IPS DF 6.9 (cell line): ENCODE measurements at places on chromosomes 2 and 18.

- DNase-seq, result no peak
These were observed 1225.8 kb downstream of the SUCLG1 start for GRCh38 chr2:83233326-83233725.

DNA sequence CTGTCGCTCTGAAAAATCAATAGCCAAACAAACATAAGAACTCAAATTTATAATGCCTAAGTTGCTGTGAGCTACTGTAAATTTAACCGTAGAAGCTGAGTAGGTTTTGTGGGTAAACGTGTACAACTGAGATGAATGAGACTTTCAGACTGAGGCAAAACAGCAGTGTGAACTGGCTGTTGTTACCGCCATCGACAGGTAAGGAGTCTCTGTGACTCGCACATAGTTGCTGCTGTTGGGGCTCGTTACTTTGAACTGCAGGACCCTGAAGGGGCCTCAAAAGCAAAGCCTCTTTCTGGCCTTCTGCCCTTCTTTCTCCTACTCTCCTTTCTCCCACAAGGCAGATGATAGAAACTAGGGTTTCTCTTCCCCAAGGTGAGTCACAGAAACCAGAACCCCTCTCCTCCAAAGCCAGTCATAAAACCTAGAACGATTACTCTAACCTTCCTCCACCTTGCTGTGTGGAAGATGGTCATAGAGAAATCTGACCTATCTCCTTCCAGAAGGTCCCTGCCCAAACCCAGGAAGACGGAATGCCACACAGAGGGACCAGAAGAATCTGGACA is 101.2 kb downstream of the DLGAP1 start:
- DNase-seq, result no peak

DNA sequence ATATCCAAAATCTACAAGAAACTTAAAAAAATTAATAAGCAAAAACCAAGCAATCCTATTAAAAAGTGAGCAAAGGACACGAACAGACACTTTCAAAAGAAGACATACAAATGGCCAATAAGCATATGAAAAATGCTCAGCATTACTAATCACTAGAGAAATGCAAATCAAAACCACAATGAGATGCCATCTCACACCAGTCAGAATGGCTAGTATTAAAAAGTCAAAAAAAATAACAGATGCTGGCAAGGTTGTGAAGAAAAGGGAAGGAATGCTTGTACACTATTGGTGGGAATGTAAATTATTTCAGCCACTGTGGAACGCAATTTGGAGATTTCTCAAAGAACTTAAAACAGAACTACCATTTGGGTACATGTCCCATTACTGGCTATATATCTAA is 128.8 kb upstream of the SESTD1 start:
- no peak for DNase-seq

- no peak for DNase-seq
These were observed 533.0 kb downstream of the PLCL1 start for GRCh38 chr2:198337368-198337767.

GRCh38 chr2:181977661-181978350 is 7.8 kb upstream of the PPP1R1C start:
- no peak for DNase-seq

DNA sequence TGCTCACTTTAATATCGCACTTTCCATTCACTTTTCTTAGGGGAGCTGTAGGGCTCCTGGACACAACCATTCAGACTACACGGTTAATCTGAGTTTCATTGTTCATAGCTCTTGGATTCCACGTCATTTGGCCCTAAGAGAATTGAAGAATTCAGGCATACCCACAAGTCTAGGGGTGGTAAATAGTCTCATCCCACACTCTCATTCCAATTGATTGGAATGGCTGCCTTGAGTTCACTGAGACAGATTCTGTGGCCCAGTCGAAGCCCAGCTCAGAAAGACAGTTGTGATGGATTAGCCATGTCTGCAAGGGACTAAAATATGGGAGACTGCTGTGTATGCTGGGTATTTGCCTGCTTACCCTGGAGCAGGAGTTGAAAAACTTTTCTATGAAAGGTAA is 124.6 kb downstream of the TFCP2L1 start:
- no peak for DNase-seq

- no peak for DNase-seq
These were observed 444.9 kb upstream of the MAP2 start for GRCh38 chr2:208978946-208979345.

- no peak for DNase-seq
These were observed 356.6 kb upstream of the CELF4 start for GRCh38 chr18:37922162-37922561.

DNA sequence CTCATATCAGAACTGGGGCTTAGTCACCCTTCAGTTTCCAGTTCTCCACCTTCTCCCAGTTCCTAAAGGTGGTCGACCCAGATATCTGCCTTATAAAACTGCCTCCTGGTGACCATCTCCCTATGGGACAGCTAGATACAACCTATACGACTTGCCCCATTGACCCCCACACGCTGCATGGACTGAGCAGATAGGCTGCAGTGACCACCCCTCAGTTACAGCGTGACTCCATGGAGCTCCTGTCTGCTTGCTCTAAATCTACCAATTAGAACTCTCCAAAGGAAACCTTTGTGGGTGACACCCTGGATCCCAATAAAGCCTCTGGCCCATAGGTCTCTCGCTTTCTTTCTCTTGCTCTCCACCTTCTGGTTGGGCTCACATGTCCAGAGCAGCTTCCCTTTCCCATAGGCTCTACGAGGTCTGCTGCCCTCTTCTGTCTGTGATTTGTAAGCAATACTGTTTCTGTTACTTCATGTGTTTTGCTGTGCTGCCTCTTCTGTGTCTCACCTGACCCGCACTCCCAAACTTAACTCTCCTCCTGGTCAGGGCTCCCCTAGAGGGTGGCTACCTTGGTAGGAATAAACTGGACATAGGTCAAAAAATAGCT is 971.3 kb upstream of the FAM98A start:
- peak; percentile 35 for DNase-seq

GRCh38 chr18:45596036-45596435 is 19.2 kb upstream of the SLC14A2 start:
- no peak for DNase-seq

DNA sequence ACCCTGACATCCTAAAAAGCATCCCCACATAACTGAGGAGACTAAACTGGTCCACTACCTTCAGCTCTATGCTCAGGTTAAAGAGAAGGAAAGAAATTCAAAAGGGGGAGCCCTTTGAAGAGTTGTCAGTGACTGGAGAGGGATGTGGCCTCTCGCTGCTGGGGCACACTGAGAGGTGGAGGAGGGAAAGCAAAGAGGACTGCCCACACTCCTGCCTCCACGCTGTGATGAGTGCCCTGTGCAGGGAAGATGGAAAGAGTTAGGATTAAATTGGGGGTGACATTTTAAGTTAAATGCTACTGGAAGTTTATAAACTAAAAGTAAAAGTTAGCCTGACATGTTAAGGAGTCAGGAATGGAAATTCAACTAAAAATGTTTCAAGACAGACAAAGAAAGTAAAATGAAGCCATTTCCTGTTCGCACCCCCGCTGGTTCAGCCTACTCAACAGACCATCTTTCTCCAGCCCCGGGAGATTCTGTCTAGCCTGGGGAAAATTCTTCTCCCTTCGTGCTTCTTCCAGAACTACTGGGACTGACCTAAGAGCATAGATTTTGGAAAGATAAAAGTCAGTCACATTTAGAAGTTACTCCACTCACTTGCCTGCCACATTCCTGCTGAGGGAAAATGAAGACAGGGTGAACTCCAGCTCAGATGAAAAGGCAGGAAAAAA is 17.8 kb upstream of the INO80C start:
- DNase-seq, result no peak

- no peak for DNase-seq
These were observed 218.4 kb upstream of the FN1 start for GRCh38 chr2:215654148-215654819.

DNA sequence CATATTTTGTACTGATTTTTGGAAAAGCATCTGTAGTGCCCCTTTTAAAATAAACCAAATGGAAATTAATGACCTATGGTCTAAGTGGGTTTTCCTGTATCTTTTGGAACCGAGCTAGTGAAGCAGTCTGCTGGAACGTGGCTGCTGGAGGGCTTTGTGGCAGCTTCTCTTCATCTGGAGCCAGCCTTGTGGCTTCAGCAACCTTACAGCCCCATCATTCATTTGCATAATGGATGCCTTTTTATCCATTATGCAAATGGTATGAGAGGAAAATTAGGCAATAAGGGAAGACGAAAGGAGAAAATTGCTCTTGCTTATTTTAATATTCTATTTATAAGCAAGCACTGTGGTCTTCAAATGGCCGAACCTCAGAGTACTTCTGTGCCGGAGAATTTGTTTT is 421.0 kb downstream of the PARD3B start:
- no peak for DNase-seq

GRCh38 chr2:206422493-206422892 is 20.8 kb upstream of the ADAM23 start:
- DNase-seq, result no peak

DNA sequence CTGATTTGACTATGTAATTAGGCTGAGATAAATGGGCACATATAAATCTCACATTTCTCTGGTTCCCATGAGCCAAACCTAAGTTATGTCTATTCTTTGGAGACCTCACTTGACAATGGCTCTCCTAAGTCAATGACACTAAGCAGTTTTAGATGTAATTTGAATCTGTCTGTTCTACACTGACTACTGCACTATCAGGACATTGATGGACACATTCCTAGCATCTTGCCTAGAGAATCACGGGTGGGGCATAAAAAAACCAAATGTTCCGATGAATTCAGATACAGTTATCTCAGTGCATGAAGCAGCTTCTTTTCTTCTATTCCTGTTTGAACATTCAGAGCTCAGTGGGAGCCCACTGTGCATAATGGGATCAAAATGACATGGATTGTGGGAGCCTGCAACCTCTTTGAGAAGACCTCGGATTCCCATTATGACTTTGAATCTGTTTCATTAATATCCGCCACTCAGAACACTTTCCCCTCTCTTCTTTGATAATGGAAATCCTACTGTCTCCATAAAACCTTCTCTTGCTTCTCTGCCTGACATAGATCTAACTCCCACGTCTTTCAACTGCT is 110.8 kb downstream of the FSHR start:
- DNase-seq, result no peak

DNA sequence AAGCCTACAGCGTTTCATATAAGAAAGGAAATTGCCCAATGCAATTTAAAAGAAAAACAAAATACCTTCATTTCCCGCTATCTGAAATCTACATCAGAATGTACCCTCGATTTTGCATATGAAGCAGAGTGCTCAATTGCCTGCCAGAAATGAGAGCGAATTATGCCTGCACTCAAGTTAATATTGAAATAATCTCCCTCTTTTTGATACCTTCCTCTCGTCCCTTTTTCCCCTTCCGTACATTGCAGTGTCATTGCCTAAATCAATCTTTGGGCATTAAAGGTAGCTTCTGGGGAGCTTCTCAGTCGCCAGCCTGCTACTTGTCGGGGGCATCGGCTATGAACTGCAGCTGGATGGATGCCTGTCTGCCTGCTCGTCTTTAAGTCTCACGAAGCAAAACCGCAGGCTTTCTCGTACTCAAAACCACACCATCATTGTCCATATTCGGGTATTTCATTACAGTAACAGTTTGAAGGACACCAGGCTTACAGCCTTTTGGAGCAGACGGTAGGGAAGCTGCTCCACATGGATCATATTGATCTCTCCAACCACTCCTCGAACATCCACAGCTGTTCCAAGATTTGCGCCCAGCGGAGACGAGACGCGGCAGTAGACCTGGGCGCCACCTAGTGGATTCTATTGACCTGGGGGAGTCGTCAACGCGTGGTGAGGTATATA is 64.0 kb upstream of the HNRNPA3 start:
- peak; percentile 82 for DNase-seq

GRCh38 chr2:216113572-216113971 is 4.4 kb downstream of the XRCC5 start:
- no peak for DNase-seq

DNA sequence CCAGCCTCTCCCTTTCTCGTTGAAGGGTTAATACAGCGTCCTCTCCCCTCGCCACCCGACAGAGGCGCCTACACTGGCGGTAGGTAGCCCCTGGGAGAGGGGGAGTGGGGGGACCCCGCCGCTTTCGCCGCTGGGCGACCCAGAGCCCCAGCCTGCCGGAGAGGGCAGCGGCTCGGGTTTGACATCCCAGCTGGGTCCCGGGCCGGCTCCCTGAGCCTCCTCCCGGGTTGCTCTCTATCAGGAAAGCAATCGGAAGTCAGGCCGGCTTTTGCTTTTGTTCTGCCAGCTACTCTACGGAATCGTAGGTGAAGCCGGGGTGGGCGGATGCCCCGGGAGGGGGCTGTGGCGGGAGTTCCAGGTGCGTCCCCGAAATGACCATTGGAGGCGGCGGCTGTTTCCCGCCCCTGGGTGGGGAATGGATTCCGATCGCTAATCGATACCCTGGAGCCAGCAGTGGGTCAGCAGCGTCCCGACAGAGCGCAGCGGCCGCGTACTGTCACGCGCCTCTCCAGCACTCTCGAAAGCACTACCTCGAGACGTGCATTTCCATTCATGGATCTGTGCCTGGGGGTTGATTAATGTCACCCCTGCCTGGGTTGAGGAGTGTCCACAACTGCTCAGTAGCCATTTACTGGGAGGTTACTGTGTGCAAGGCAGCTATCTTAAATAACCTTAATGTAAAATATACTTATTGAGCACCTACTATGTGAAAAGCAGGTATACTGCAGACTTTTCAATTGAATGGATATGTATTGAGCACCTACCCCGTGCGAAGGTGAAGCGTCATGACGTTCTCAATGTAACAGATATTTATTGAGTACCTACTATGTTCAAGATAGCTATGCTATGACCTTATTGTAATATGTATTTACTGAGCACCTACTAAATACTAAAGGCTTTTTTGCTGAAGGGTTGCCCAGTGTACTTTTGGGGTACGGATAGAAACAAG is 1.1 kb downstream of the MAPK4 start:
- DNase-seq, result no peak

- DNase-seq, result no peak
These were observed 18.0 kb upstream of the LBH start for GRCh38 chr2:30213326-30213725.

DNA sequence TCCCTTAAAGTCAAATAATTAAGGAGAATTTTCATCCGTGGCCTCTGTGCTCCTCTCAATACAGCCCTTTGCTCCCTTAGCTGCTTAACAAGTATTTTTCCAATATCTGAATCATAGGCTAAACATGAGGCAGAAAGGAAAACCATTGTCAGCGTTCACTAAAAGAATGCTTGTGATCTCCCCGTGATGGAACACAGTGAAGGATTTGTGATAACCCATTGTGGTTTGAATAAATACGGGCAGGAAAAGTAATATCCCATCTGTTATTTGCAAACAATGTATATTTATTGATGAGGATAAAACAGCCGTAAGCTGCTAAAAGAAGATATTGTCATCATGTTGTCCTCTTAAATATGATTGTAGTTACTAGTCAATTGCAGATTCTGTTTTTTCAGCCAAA is 258.1 kb downstream of the NAPG start:
- DNase-seq, result no peak

DNA sequence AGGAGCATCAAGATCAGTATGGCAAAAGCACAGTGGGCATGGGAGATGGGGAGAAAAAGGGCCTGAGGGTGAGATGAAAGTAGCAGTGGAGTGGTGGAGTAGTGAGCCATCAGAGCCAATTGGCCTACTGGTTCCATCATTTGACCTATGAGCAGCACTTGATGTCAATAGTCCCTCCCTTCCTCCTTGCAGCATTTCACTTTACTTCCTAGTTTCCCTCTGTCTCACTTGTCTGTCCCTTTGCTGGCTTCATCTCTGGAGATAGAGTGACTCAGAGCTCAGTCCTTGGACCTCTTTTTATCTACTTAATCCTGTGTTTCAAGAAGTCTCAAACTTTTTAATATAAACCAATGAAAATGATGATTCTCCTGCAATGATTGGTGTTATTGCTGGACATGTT is 32.1 kb downstream of the FBXO48 start:
- no peak for DNase-seq
